Natural killer cell (primary cell): ENCODE measurements at places on chromosomes 3 and 15.

- peaks cover 96% of the 10 kb centered on the region for H3K4me1 ChIP-seq
- peak; percentile 62 for DNase-seq
- peak overlapping the region; percentile 78 for H3K27ac ChIP-seq
- no peaks in the 10 kb centered on the region for H3K27me3 ChIP-seq
Observed at GRCh38 chr3:10189557-10190354, 25.0 kb downstream of the IRAK2 start.

DNA sequence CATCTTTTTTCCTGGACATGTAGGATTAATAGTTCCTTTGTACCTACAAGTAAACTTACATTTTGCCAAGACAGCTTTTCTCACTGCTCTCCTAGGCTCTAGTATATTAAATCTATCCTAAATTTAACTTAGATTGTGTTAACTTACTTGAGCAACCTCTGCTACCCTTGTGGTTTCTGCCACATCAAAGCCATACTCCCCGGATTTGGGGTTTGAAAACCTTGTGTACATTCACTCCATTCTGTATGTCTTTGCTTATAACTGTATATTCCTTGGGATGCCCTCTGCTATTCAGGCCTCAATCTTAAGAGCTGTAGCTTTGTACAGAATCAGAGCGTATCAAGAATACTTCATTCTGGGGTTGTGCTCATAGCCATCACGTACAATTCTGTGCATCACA, 60.4 kb downstream of the ARIH1 start:
- no peak overlapping the region for H3K27ac ChIP-seq
- no peak for DNase-seq
- peaks cover 3% of the 10 kb centered on the region for H3K4me1 ChIP-seq
- no peaks in the 10 kb centered on the region for H3K27me3 ChIP-seq

- no peaks in the 10 kb centered on the region for H3K4me1 ChIP-seq
- no peaks in the 10 kb centered on the region for H3K27me3 ChIP-seq
- H3K36me3 ChIP-seq = no peaks in the 10 kb centered on the region
- DNase-seq = no peak
Observed at GRCh38 chr15:81947548-81947947, 98.3 kb downstream of the MEX3B start.

DNA sequence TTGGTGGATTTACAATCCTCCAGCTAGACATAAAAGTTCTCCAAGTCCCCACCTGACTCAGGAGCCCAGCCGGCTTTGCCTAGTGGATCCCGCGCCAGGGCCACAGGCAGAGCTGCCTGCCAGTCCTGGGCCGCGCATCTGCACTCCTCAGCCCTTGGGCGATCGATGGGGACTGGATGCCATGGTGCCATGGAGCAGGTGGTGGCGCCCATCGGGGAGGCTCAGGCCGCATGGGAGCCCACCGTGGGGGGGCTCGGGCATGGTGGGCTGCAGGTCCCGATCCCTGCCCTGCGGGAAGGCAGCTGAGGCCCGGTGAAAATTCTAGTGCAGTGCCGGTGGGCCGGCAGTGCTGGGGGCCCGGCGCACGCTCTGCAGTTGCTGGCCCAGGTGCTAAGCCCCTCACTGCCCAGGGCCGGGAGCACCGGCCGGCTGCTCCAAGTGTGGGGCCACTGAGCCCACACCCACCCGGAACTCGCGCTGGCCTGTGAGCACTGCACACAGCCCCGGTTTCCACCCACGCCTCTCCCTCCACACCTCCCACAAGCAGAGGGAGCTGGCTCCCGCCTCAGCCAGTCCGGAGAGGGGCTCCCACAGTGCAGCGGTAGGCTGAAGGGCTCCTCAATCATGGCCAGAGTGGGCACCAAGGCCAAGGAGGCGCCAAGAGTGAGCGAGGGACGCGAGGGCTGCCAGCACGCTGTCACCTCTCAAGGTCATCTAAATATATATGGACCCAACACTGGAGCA, 38.8 kb upstream of the IGSF11 start:
- H3K27ac ChIP-seq = no peak overlapping the region
- DNase-seq = no peak
- no peaks in the 10 kb centered on the region for H3K4me1 ChIP-seq
- no peaks in the 10 kb centered on the region for H3K36me3 ChIP-seq
- no peak overlapping the region for H3K4me3 ChIP-seq

GRCh38 chr3:182129740-182130139, 418.0 kb downstream of the SOX2 start:
- no peaks in the 10 kb centered on the region for H3K36me3 ChIP-seq
- no peaks in the 10 kb centered on the region for H3K4me1 ChIP-seq
- H3K4me3 ChIP-seq = no peak overlapping the region

GRCh38 chr3:67578416-67578815, 76.0 kb downstream of the SUCLG2 start:
- no peak for DNase-seq
- H3K4me3 ChIP-seq = no peak overlapping the region
- H3K27me3 ChIP-seq = no peaks in the 10 kb centered on the region
- H3K36me3 ChIP-seq = peaks cover 3% of the 10 kb centered on the region
- no peaks in the 10 kb centered on the region for H3K4me1 ChIP-seq
- no peak overlapping the region for H3K27ac ChIP-seq

- H3K36me3 ChIP-seq = peaks cover 7% of the 10 kb centered on the region
- H3K4me3 ChIP-seq = peak overlapping the region; percentile 85
- peaks cover 11% of the 10 kb centered on the region for H3K4me1 ChIP-seq
- H3K27me3 ChIP-seq = no peaks in the 10 kb centered on the region
- DNase-seq = peak; percentile 33
- peak overlapping the region; percentile 11 for H3K27ac ChIP-seq
Observed at GRCh38 chr15:65870889-65871533, 1.7 kb downstream of the RAB11A start.
